Hippocampal formation (tissue), 2 donors: ENCODE measurements at places on chromosomes 12 and 14.

- no peak for DNase-seq
Measured at GRCh38 chr12:96225044-96225855, 31.1 kb downstream of the ELK3 start.

GRCh38 chr14:104243200-104243599, 104.8 kb downstream of the KIF26A start:
- no peak for DNase-seq

DNA sequence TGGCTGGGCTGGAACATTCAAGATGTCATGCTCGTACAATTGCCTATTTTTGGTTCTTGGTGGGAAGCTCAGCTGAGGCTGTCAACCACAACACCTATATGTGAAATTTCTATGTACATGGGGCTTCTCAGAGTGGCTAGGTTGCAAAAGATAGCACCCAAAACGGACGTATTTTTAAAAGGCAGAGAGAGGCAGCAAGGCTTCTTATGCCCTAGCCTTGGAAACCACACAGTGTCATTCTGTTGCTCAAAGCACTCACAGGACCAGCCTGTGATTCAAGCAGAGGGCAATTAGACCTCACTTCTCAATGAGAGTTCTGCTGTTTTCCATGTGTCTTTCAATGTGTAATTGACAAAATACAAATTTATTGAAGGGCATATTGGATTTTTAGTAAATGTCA, 134.0 kb downstream of the GXYLT1 start:
- no peak for DNase-seq

- DNase-seq, result no peak
Measured at GRCh38 chr14:97731800-97732199, 934.6 kb downstream of the VRK1 start.

- DNase-seq, result no peak
Measured at GRCh38 chr14:60622917-60623257, 26.4 kb downstream of the SIX1 start.

DNA sequence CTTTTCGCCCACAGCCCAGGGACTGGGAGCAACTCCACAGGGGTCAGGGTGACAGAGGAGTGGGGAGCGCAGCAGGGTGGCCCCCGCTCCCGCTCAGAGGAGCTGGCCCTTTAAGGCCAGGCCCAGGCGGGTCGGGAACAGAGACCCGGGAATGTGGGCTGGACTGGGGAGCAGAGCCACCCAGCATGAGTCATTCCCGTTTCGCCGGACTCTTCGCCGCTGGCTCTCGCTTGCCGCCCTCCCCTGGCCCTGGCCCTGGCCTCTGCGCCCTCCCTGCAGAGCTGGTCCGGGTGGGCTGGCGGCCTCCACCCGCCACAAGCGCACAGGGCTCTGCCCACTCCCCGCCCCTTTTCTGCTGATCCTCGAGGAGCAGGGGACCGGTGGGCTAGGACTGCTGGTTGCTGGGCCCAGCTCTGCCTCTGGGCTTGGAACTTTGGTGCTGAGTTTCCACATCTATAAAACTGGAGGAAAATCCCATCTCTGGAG, 92.8 kb downstream of the NINJ2 start:
- no peak for DNase-seq

DNA sequence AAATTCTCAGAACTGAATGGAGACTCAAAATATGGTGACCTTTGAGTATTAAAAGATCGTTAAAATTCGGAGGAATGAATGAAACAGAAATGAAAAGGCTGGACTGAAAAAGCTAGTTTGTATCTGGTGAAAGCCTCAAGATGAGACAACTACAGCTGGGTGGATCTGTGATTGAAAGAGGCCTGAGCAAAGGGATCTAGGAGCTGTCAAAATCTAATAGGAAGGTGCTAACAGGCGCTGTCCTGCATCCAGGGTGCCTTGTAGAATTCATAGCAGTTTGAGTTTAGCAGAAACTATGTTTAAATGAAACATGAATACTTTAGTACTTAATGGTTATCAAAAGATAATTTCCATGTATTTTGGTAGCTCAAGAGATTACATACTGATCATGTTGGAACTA, 2.3 kb downstream of the YY1 start:
- no peak for DNase-seq

GRCh38 chr12:45279931-45280830, 64.3 kb downstream of the ANO6 start:
- DNase-seq, result no peak

GRCh38 chr14:37144729-37145363, 27.6 kb downstream of the SLC25A21 start:
- no peak for DNase-seq

- DNase-seq, result peak; percentile 54
Measured at GRCh38 chr12:49121047-49121696, 10.0 kb downstream of the TUBA1B start.

DNA sequence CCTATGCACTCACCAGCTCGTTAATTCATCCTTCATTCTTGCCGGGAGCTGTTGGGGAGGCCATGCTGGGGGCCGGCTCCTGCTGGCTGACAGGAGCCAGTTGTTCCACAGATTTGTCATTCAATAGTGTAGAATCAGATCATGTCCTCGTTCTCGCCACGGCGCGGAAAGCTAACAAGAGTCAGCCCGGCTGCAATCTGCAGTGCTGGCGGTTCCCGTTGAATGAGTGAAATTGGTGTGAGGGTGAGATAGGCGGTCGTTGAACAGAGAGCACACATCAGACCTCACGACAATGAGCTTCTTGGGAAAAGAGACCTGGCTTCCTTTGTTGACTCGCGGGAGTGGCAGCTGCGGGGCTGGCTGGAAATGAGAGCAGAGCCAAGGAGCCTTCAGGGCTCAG, 57.5 kb downstream of the KIF26A start:
- DNase-seq, result no peak

GRCh38 chr14:76844223-76844622, 18.0 kb downstream of the LRRC74A start:
- no peak for DNase-seq

GRCh38 chr14:96683562-96684289, 113.5 kb upstream of the VRK1 start:
- no peak for DNase-seq

DNA sequence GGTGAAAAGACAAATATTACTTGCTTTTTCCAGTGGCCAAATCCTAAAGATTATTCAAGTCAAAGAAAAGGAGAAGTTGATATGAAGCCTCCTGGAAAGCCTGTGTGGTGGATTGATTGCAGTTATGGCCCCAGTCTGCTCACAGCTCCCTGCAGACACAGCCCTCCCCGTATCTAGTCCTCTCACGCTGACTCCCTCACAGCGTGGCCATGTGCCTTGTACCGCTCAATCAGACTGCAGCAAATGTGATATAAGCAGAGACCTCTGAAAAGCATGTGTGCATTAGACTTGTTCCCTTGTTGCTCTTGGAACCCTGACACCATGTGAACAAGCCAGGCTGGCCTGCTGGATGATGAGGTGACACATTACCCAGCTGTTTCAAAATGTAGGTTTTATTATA, 398.0 kb upstream of the GARIN6 start:
- no peak for DNase-seq

- no peak for DNase-seq
Measured at GRCh38 chr14:32256576-32256975, 53.5 kb upstream of the RNU6-8 start.

GRCh38 chr12:120361506-120362208, 7.3 kb downstream of the MSI1 start:
- peak; percentile 79 for DNase-seq

GRCh38 chr14:54671537-54671936, 104.6 kb downstream of the SAMD4A start:
- DNase-seq, result no peak

DNA sequence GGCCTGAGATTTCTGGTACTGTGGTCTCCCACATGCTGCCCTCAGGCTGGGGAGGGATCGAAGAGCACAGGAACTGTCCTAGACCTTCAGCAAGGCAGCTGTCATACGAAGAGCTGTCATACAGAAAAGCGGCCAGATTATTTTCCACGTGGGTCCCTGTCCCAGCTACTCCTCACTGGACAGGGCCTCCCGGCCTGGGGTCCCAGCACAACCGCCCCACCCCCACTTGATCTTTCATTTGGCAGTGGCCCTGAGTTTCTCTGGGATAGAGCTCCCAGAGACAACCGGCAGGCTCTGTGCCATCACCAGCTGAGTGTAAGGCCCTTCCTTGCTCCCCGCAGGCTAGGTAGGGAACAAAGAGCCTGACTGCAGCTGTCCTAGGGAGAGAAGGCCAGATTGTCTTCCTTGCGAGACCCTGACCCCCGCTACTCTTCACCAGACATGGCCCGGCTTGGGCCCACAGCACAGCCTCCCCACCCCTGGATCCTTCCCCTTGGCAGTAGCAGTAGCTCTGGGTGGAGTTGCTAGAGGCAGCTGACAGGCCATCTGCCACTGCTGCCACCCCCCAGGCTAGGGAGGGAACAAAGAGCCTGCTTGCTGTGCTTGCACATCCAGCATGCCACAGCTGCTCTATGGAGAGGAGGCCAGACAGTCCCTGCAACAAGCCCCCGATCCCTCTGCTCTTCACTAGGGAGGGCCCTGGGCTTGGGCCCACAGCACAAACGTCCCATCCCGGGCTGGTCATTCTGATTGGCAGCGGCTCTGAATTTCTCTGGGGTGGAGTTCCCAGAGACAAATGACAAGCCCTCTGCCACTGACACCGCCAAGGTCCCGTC, 3.1 kb upstream of the OR4N2 start:
- DNase-seq, result peak; percentile 91
